ENCODE measurements at places on chromosomes 13 and 19.

- no peak overlapping the region for H3K4me3 ChIP-seq
- no peak for DNase-seq
- peaks cover 8% of the 10 kb centered on the region for H3K4me1 ChIP-seq
- H3K27ac ChIP-seq = no peak overlapping the region
Measured at GRCh38 chr19:28294395-28294794, 918.6 kb downstream of the UQCRFS1 start.

GRCh38 chr13:98214707-98215106 is 37.6 kb upstream of the RNF113B start:
- H3K4me3 ChIP-seq = no peak overlapping the region
- peaks cover 22% of the 10 kb centered on the region for H3K36me3 ChIP-seq
- H3K4me1 ChIP-seq = no peaks in the 10 kb centered on the region
- H3K27ac ChIP-seq = no peak overlapping the region
- H3K27me3 ChIP-seq = no peaks in the 10 kb centered on the region
- no peak for DNase-seq

GRCh38 chr13:78630511-78630910 is 27.2 kb upstream of the POU4F1 start:
- no peak overlapping the region for H3K27ac ChIP-seq
- no peaks in the 10 kb centered on the region for H3K4me1 ChIP-seq
- no peak for DNase-seq
- H3K4me3 ChIP-seq = no peak overlapping the region
- H3K27me3 ChIP-seq = no peaks in the 10 kb centered on the region
- peaks cover 11% of the 10 kb centered on the region for H3K36me3 ChIP-seq

DNA sequence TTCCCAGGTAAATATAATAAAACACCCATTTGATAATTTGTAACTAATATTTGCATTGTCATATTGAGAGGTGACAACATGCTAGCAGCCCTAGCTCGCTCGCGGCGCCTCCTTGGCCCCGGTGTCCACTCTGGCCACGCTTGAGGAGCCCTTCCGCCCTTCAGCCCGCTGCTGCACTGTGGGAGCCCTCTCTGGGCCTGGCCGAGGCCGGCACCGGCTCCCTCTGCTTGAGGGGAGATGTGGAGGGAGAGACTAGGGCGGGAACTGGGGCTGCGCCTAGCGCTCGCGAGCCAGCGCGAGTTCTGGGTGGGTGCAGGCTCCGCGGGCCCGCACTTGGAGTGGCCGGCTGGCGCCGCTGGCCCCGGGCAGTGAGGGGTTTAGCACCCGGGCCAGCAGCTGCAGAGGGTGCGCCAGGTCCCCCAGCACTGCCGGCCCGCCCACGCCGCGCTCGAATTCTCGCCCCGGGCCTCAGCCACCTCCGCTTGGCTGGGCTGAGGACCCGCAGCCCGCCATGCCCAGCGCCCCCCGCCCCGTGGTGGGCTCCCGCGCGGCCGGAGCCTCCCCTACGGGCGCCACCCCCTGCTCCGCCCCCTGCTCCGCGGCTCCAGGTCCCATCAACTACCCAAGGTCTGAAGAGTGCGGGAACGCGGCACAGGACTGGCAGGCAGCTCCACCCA is 594.4 kb downstream of the SLITRK6 start:
- H3K36me3 ChIP-seq = no peaks in the 10 kb centered on the region
- H3K4me1 ChIP-seq = no peaks in the 10 kb centered on the region
- H3K4me3 ChIP-seq = no peak overlapping the region
- DNase-seq = no peak
- H3K27me3 ChIP-seq = no peaks in the 10 kb centered on the region

DNA sequence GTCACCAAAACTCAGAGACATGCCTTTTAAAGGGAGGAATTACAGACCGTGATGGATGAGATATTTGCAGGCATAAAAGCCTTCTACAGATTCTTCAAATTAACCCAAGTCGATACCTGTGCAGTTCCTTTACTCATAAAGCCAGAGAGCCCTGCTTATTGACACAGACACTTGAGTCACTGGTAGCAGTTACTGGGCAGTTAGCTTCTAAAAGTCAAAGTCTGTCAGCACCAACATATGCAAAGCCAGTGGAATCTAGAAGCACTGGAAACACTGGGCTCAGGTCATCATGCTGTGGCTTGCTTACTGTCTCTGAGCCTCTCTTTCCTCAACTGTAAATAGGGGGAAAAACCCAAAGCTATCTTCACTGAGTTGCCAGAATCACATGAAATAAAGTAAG is 25.7 kb upstream of the LRCH1 start:
- DNase-seq = no peak
- no peaks in the 10 kb centered on the region for H3K27me3 ChIP-seq
- no peak overlapping the region for H3K27ac ChIP-seq
- no peaks in the 10 kb centered on the region for H3K36me3 ChIP-seq

- H3K36me3 ChIP-seq = peaks cover 13% of the 10 kb centered on the region
- H3K27ac ChIP-seq = peak overlapping the region; percentile 11
- DNase-seq = no peak
Measured at GRCh38 chr13:28426381-28426780, 68.5 kb downstream of the FLT1 start.

- H3K27me3 ChIP-seq = no peaks in the 10 kb centered on the region
- H3K4me1 ChIP-seq = no peaks in the 10 kb centered on the region
- no peak overlapping the region for H3K4me3 ChIP-seq
- peaks cover 12% of the 10 kb centered on the region for H3K36me3 ChIP-seq
- DNase-seq = no peak
Measured at GRCh38 chr13:27644302-27644701, 22.6 kb downstream of the POLR1D start.

GRCh38 chr19:30968210-30968609 is 381.0 kb downstream of the TSHZ3 start:
- no peak for DNase-seq
- H3K27ac ChIP-seq = no peak overlapping the region
- no peaks in the 10 kb centered on the region for H3K4me1 ChIP-seq

DNA sequence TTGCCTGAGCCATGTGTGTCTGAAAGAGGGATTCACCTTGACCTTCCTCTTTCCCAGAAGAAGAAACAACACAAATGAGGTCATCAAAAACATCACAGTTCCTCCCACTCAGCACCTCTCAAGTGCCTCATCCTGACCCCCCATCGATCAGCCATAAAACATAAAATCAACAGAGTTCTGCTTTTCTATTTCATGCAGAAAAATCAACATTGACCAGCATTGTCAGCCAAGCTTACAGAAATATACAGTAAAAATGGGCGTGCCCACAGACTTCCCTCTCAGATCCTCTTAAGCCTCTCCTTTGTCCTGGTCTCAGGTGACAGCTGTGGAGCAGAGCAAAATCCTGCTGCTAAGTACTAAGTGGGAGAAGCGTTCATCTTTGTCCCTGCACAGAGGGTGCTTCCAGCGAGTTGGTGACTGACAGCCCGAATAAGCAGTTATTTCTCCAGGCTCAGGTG is 213.3 kb downstream of the OLFM4 start:
- H3K27ac ChIP-seq = no peak overlapping the region
- H3K27me3 ChIP-seq = no peaks in the 10 kb centered on the region
- no peaks in the 10 kb centered on the region for H3K36me3 ChIP-seq
- no peak overlapping the region for H3K4me3 ChIP-seq

- peaks cover 10% of the 10 kb centered on the region for H3K4me1 ChIP-seq
- no peak overlapping the region for H3K27ac ChIP-seq
- no peaks in the 10 kb centered on the region for H3K36me3 ChIP-seq
- DNase-seq = no peak
- peaks cover 1% of the 10 kb centered on the region for H3K27me3 ChIP-seq
- no peak overlapping the region for H3K4me3 ChIP-seq
Measured at GRCh38 chr19:2716722-2717637, 4.2 kb downstream of the DIRAS1 start.

DNA sequence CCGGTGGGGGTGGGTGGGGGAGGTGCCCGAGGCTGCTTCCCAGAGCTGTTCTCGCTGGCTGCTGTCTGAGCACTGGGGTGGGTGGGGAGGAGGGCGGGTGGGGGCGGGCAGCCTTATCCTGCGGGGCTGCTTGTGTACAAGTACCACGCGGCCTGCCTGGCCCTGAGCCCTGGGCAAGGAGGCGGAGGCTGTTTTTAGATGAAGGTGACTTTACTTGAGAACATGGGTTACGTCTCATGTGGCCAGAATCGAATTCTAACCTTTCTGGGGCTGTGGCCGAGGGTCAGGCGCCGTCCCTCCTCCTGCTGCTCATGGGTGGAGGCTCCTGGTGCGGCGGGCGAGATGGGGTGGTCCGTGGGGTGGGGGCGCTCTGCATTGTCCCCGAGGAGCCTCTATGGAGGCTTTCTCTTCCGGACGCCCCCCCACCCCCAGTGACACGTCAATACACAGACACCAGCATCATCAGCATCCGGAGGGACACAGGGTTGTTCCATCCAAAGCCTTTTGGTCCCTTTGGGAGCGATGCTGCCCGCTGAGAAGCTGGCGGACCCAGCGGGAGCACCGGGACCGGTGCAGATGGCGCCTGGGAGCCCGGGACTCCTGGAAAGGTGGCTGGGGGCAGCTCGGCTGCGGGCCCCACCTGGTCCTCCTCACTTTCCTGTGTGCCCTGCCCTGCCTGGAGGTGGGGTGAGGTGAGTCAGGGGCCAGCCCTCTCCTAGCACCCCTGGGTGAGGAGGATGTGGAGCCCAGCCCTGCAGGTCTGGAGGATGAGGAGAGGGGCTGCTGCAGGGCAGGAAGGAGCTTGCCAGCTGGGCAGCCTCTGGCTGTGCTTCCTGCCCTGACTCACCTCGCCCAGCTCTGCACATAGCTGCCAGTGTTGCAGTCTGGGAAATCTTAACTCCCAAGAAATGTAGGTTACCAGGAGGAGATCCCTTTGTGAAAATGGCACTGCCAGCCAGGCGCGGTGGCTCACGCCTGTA is 3.4 kb downstream of the BSG start:
- no peaks in the 10 kb centered on the region for H3K4me1 ChIP-seq
- no peak overlapping the region for H3K27ac ChIP-seq
- no peak overlapping the region for H3K4me3 ChIP-seq
- peaks cover 4% of the 10 kb centered on the region for H3K36me3 ChIP-seq
- H3K27me3 ChIP-seq = no peaks in the 10 kb centered on the region
- no peak for DNase-seq

GRCh38 chr13:106078191-106078590 is 457.3 kb downstream of the EFNB2 start:
- no peaks in the 10 kb centered on the region for H3K27me3 ChIP-seq
- no peaks in the 10 kb centered on the region for H3K4me1 ChIP-seq
- no peaks in the 10 kb centered on the region for H3K36me3 ChIP-seq
- H3K4me3 ChIP-seq = no peak overlapping the region
- no peak overlapping the region for H3K27ac ChIP-seq

DNA sequence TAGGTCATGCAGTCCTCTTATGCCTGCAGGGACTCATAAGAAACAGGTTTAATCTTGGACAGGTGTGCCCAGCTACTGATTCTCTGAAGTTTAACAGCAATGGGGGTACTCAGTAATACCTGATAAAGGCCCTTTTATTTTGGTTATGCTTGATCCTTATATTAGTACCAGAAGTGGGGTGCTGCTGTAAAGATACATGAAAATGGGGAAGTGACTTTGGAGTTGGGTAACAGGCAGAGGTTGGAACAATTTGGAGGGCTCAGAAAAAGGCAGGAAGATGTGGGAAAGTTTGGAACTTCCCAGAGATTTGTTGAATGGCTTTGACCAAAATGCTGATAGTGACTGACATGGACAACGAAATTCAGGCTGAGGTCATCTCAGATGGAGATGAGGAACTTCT is 14.6 kb upstream of the TMTC4 start:
- no peaks in the 10 kb centered on the region for H3K4me1 ChIP-seq
- H3K27ac ChIP-seq = no peak overlapping the region
- DNase-seq = no peak
- H3K36me3 ChIP-seq = no peaks in the 10 kb centered on the region
- H3K27me3 ChIP-seq = no peaks in the 10 kb centered on the region

DNA sequence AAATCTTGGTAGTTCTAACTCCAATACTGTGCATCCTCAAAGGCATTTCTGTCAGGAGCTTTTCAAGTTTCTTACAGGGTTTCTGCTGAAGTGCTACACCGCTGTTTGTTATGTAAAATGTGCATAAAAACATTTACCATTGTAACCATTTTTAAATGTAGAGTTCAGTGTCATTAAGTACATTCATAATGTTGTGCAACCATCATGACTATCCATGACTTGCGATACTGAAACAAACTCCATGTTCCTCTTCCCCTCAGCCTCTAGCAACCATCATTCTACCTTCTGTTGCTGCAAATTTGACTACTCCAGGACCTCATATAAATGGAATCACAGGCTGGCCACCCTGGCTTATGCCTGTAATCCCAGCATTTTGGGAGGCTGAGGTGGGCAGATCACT is 14.4 kb upstream of the SLC25A42 start:
- no peak overlapping the region for H3K4me3 ChIP-seq
- no peak overlapping the region for H3K27ac ChIP-seq
- H3K4me1 ChIP-seq = no peaks in the 10 kb centered on the region
- H3K36me3 ChIP-seq = peaks cover 23% of the 10 kb centered on the region
- H3K27me3 ChIP-seq = no peaks in the 10 kb centered on the region

DNA sequence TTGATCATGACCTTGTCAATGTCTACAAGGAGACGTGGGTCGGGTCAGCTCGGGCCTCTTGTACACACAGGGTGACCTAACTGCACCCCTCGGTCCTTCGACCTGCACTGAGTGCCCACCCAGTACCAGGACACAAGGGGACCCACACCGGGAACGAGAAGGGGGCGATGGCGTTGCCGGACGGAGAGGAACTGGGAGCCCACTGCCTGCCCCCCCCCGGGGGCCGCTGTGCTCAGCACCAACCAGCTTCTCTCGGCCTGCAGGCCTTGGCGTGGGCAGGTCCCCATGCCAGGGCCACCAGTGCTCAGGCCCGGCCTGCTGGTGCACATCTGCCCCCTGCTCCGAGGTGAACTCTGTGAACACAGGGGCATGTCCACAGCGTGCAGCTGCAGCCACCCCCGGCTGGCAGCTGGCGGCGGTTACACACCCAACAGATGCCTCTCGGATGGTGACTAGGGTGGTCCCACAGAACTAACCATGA is 14.1 kb downstream of the CFD start:
- no peaks in the 10 kb centered on the region for H3K36me3 ChIP-seq
- H3K4me1 ChIP-seq = peaks cover 5% of the 10 kb centered on the region
- no peak for DNase-seq

DNA sequence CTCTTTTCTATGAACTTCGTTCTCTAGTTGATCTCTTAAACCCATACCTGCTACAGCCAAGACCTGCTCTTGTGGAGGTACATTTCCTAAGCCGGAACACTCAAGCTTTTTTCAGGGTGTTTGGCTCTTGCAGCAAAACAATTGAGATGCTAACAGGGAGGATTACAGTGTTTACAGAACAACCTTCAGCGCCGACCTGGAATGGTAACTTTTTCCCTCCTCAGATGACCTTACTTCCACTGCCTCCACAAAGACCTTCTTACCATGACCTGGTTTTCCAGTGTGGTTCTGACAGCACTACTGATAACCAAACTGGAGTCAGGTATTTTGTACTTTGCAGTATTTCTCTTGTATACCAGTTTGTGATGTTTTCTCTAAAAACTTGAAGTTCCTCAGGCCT is 506 bp downstream of the KCNRG start:
- peak overlapping the region; percentile 48 for H3K27ac ChIP-seq
- DNase-seq = no peak
- H3K4me1 ChIP-seq = peaks cover 6% of the 10 kb centered on the region
- no peaks in the 10 kb centered on the region for H3K27me3 ChIP-seq
- H3K36me3 ChIP-seq = no peaks in the 10 kb centered on the region
